ENCODE measurements at places on chromosomes 4 and X. TPM values are rescaled to one million over a fixed set of nuclear protein-coding genes. Genes with fewer than 3 reads are reported as not detected.

DNA sequence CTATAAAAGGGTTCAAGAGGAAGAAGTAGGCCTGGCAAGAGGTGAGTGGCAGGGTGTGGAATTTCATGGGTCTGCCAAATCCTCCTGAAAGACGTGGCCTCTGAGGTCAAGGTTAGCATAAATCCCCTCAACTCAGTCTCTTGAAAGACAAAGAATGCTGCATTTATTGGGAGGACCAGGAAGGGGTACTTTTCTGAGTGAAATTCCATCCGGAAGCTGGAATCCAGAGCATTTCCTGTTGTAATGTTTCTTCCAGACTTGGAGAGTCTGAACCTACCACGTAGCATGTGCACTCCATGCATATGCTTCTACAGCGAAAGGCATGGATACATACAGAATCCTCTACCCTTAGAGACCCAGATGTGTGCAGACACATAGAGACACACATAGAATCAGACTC is 13.4 kb upstream of the FGD1 start:
- DNase-seq = no peak

DNA sequence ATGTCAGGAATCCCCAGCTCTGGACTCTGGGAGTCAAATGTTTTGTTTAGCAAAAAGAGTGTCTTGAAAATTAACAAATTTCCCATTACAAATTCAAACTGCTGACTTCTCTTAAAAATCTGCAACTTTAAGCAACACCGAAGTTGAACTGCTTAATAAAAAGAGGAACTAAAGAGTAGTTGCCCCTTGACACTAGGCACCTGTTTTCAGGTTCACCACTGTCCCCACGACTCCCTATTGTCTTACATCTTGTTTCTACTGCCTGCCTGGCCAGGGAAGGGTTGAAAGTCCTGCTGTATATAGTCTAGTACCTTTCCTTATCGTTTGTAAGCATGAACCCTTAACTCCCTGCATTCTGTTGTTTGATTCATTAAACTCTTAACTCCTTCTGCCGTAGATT is 173.9 kb downstream of the SCFD2 start:
- no peak for DNase-seq

SLC16A2 gene
- total RNA-seq = 1.3 TPM

RBMXL3 gene
- not detected for total RNA-seq

Measured in colonic mucosa (tissue), 4 donors.